Ureter (tissue), 1 donor: ENCODE measurements at places on chromosomes 6 and 20.

- DNase-seq: no peak
These were observed 12.5 kb upstream of the BCKDHB start for GRCh38 chr6:80094017-80094416.

GRCh38 chr6:167974640-167975344, 22.7 kb upstream of the KIF25 start:
- no peak for DNase-seq

- no peak for DNase-seq
These were observed 29.2 kb upstream of the PKHD1 start for GRCh38 chr6:52116605-52116948.

GRCh38 chr20:21225215-21225947, 77.8 kb upstream of the XRN2 start:
- DNase-seq: no peak

GRCh38 chr6:158153576-158153975, 14.5 kb downstream of the SERAC1 start:
- DNase-seq: no peak

- DNase-seq: no peak
These were observed 52.0 kb upstream of the BMP2 start for GRCh38 chr20:6715401-6715941.

DNA sequence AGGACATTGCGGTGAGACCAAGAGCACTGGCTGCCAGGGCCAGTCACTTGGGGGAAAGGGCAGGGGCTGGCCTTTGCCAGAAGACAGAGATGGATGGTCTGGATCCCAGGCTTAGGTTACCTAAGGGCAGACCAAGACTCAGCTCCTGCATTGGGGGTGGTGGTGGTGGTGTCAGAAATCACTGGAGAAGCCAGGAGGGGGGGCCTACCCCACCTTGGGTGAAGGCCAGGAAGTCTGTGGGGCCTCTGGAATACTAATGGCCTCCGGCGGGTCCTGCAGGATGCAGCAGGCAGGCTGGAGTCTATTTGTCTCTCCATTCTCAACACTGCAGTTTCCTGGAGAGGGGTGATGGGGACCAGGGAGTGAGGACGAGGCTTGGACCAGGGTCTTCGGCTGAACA, 32.8 kb downstream of the CD40 start:
- DNase-seq: no peak

DNA sequence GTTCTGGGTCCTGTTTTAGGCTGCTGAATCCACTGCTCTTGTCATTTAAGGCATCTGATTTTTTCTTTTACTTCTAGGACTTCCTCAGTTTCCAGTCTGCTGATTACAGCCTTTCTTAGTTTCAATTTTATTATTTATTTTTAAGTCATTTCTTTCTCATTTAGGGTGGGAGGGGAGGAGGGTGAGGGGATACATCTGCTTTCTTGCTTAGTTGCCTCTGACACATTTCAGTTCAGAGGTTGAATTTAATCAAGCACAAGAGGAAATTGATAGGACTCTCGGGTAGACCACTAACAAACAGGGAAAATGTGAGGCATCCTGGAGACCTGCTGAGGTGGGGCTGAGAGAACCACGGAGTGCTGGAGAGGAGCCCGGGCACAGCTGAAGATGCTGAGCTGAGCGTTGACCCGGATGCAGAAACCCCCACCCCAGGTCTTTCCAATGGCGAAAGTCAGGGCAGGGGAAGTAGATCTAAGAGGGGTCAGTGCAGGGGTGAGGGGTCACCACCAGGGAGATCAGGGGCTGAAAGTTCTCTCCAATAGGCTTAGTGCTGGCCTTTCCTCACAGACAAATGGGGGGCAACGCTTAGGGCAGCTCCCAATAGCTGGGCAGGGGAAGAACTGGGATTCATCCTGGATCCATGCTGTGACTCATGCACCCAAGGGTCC, 7.6 kb upstream of the TREML2 start:
- DNase-seq: no peak

DNA sequence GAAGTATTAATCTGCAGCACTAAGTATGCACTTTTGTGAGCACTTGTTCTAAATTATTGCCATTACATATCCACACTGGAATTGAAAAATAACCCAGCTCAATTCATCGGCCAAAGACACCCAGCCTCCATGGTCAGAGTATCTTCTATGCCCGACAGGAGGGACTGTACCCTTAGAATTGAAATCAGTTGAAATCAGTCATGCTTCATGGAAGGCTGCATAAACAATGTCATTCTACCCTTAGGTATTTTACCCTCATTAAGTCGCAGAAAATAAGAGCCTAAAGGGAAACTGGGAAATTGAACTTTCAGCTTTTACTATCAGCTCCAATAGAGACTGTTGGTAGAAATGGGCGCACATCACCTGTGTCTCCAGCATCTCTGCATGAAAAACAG, 2.9 kb upstream of the RAMACL start:
- DNase-seq: no peak

- DNase-seq: no peak
These were observed 281.7 kb upstream of the TAB2 start for GRCh38 chr6:149035766-149036165.
